ENCODE measurements at places on chromosomes 1 and 21.

- peak; percentile 14 for DNase-seq
Measured at GRCh38 chr21:45454926-45455673, 50.1 kb downstream of the COL18A1 start.

DNA sequence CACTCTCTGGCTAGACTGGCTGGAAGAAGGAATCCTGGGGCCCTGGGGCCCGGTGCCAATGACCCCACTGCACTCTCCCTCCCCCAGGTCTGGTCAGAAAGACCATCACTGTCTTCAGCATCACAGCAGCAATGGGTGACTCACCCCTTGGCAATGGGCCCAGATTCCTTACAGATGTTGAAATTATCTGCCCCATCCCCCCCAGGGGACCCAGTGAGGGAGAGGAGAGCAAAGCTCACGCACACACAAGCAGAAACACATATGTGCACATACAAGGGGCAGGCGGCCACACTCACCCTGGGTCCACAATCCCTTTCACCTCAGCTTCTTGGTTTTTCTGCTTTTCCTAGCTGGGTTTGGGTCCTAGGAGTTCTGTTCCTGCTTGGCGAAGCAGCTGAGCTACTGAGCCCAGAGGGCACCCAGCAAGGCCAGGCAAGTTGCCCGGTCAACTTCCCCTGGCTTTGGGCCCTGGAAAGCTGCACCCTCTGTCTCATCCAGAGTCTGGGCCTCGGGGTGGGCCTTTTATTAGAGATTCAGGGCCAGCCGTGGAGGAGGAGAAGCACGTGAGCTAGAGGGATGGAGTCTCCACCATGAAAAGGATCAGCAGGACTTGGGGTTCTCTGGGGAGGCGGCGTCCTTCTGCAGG lies 2.6 kb downstream of the COL16A1 start:
- DNase-seq = peak; percentile 96

- no peak for DNase-seq
Measured at GRCh38 chr21:34031835-34032370, 41.5 kb upstream of the MRPS6 start.

DNA sequence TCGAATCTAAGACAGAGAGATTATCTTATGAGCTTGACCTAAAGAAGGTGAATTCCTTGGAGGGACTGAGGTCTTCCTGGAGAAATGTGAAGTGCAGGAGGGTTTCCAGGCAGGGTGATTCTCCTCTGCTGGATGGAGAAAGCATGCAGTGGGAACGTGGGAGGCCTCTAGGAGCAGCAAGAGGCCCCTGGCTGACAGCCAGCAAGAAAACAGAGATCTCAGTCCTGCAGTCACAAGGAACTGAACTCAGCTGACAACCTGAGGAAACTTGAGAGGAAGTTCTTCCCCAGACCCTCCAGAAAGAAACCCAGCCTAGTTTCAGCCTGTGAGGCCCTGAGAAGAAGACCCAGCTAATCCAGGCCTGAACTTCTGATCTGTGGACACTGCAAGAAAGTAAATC lies 345.9 kb downstream of the FAM72C start:
- DNase-seq = no peak

DNA sequence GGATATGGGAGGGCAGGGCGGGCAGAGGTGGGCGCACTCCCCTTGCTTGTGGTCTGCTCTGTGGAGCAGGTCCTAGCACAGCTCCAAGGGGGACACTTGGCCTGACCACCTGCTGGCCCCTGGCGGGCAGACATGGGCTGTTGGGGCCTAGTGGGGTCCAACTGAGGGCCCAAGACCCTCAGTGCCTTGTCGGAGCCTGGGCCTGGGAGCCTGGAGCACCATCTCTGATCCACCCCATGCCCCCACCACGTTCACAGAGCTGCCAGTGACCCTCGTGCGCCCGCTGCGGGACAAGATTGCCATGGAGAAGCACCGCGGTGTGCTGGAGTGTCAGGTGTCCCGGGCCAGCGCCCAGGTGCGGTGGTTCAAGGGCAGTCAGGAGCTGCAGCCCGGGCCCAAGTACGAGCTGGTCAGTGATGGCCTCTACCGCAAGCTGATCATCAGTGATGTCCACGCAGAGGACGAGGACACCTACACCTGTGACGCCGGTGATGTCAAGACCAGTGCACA lies 70.6 kb downstream of the OBSCN start:
- DNase-seq = no peak

GRCh38 chr1:40739455-40740008 lies 44.1 kb upstream of the KCNQ4 start:
- DNase-seq = peak; percentile 15

GRCh38 chr1:29136391-29136915 lies 12.8 kb upstream of the TMEM200B start:
- DNase-seq = peak; percentile 42
